PC-3 (cell line): ENCODE measurements at places on chromosomes 1 and 21.

GRCh38 chr1:161921491-161921890 lies 102.2 kb downstream of the OLFML2B start:
- no peak for DNase-seq

DNA sequence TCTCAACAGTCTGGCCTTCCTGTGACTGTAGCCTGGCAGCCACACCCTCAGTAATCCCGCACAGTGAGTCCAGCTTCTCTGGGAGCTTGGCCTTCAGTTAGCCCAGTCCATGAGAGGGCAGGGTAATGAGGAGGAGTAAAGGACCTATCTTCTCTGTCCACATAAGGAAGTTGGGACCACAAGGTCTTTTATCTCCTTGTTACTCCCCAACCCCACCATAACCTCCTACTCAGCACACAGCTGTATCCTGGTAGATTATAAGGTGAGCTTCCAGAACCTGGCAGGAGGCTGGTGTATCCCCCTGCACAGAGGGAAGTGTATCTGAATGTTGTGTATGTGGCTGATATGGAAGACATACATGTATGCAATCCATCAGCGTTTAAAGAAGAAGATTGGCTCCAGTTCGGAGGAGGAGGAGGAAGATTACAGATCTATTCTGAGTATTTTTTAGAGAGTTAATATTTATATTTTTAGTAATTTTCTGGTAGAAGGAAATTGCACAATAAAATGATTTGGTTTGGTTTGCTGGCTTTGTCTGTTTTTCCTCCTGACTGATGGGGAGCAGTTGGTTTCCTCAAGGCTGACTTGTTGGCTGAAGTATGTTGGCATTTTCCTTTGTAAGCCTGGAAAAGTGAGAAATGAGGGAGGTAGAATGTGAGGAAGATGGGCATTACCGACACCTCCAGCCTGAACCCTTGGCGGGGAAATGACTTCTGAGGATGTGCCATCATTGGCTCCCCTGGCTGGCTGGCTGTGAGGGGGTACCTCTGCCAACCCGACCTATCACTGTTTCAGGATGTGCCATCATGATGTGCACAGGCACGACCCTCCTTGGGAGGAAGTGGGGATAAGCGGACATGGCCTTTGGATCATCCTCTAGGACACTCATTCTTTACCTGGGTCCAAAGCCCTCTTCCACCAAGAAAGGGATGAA lies 5.0 kb downstream of the C1orf226 start:
- no peak for DNase-seq

GRCh38 chr1:203346060-203346768 lies 4.7 kb downstream of the FMOD start:
- DNase-seq: no peak

GRCh38 chr1:221089273-221089672 lies 210.0 kb downstream of the HLX start:
- peak; percentile 89 for DNase-seq

GRCh38 chr1:20483833-20484518 lies 2.0 kb downstream of the CAMK2N1 start:
- DNase-seq: peak; percentile 28

DNA sequence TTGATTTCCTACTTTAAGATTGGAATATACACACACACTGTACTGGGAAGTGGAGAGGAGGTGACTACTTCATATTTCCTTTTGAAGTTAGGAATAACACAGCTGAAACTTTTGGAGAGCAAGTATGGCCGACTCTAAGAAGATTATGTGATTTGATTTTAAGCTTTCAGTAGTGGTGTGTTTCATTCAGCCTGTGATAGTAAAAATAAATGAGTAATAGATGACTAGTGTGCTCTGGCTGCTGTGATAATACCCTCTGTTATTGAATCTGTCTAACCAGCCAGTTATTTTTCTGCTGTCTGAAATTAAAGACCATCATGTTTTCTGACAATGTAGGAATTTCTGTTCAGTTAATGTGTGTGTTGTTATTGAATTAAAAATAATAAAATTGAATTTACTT lies 48.3 kb downstream of the CTTNBP2NL start:
- DNase-seq: peak; percentile 44

DNA sequence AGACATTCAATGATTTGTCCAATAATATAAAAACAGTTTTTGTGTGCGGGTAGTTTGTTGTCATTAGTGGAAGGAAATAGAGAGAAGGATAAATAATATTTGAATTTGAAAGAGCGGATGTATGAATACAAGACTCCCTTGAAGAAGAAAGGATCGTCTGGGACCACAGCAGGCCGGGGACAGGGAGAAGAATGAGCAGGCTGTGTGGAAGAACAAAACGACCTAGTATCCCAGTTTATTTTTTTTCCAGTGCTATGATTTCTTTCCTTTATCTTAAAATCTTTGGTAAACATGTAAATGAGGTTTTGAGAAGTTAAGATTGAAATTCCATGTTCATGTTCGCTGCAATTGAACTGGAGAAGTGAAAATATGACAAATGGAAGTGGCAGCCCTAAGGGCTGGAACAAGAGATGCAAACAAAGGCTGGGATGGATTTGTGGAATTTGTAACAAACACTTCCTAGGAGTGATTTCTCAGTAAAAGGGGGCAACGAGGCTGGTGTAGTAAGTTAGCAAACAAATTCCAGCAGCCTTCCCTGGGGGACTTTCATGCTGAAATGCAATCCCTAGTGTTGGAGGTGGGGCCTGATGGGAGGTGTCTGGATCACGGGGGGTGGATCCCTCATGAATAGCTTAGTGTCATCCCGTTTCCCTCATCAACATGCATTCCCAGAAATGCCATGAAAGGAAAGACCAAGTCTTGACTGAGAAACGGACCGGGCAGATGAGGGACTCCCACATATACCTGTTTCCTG lies 10.2 kb upstream of the IFI16 start:
- peak; percentile 27 for DNase-seq

GRCh38 chr1:1799716-1800115 lies 21.4 kb upstream of the NADK start:
- no peak for DNase-seq

GRCh38 chr1:108141621-108142020 lies 58.5 kb downstream of the SLC25A24 start:
- peak; percentile 89 for DNase-seq

GRCh38 chr1:91402023-91402422 lies 2.6 kb downstream of the HFM1 start:
- DNase-seq: peak; percentile 55

DNA sequence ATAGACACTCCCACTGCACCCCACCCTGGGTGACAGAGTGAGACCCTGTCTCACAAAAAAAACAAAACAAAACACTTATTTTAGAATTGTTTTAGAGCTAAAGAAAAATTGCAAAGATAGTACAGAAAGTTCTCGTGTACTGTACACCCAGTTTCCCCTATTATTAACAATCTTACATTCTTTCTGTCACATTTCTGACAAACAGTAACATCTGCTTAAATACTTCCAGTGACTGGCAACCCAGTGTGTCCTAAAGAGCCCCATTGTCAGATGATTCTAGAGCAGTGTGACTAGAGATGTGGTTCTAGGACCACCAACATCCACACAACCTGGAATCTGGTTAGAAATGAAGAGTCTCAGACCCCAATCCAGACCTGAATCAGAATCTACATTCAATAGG lies 90.5 kb downstream of the LEPR start:
- no peak for DNase-seq

DNA sequence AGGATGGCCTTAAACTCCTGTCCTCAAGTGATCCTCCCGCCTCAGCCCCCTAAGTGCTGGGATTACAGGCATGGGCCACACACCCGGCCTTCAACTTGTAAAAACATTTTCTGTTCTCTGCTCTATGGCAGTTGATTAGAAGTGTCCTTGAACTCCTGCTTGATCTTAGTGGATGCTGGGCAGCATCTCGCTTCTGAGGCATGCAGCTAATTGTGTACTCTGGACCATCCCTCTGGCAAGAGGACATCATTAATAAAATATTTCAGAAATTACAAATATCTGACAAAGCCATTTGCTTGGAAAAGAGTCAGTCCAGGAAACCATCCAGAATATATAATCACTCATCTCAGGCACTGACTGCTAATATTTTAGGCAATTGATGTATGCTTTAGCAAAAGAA lies 8.1 kb downstream of the NGF start:
- DNase-seq: peak; percentile 29

- no peak for DNase-seq
Measured at GRCh38 chr1:162300057-162300917, 76.4 kb downstream of the SPATA46 start.

- DNase-seq: no peak
Measured at GRCh38 chr1:54273092-54273794, 73.3 kb downstream of the MRPL37 start.

DNA sequence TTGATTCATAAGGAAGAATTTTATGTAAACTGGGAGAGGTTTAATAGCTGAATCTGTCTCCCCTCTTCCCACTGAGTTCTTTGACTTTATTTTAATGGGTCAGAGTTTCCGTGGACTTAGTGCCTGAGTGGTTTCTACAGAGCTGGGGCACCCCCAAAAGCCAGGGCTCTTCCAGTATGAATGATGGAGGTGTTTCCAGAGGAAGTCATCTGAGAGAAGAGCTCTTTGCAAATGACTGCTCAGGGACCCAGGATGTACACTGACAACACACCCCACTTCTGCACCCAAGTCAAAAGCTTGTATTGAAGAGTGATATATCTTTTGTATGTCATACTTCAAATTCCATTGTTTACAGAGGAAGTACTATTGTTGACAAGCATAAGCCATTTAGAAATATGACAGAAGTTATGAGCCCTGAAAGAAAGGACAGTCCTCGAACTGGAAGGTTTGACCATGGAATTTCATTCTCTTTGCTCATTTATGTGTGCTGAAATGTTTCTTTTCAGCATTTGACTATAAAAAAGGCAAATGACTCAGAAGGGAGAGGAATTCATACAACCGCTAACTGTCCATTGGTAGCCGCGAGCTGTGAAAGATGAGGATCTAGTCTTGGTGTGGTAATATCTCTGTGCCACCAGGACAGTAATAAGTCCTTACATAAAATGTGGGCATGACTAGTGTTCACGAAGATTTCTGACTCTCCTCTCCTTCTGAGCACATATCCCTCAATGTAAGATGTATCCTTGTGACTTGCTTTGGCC lies 25.4 kb upstream of the LMX1A start:
- DNase-seq: peak; percentile 9

DNA sequence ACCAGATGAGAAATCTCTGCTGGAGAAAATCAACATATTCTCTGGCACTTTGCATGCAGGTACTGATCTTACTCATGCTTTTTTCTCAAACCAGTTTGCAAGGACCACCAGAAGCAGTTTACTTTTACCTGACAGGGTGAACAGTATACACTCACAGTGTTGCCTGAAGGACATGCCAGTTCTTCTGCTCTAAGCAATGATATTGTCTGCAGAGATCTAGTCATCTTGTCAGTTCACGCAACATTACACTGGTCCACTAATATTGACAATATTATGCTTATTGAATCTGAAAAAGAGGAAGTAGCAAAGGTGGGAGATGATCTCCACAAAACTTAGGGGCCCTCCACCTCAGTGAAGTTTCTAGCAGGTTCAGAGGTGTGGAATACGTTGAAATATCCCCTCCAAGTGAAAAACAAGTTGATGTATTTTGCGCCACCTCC lies 3.8 kb upstream of the S100B start:
- no peak for DNase-seq

GRCh38 chr1:239049571-239049970 lies 336.8 kb upstream of the CHRM3 start:
- DNase-seq: no peak

GRCh38 chr1:118395430-118395991 lies 210.5 kb upstream of the SPAG17 start:
- DNase-seq: no peak

DNA sequence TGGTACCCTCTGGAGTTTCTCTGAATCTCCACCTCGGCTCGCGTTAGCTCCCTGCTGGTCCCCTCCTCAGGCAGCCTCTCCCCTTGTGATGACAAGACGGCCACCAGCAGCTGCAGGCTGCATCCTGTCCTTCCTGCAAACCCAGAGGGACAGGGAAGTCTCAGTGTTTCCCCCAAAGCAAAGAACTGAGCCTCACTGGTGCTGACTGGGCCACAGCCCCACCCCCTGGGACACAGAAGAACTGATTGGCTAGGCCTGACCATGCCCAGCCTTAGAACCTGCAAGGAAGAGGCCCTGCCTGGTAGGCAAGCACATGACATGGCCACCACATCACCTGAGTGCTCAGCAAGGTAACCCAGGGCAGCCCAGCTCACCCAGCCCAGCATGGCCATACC lies 34.6 kb downstream of the TMEM51 start:
- no peak for DNase-seq

GRCh38 chr1:164912290-164912689 lies 353.3 kb downstream of the PBX1 start:
- DNase-seq: no peak

DNA sequence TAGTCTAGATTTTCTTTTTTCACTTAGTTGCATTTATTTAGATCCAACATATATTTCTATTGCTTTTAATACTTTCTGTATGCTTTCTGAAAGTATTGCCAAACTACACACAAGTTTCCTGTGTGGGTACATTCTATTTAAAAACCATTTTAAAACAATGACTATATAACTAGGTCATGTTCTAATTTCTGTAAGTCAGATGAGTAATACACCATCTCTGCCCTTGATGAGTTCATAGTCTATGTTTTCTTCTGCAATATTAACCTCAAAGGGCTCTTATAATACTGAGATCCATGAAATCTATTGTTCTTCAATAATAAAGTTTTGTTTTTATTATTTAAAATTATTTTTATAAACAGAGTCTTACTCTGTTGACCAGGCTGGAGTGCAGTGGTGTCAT lies 68.3 kb downstream of the RNASEL start:
- DNase-seq: no peak

DNA sequence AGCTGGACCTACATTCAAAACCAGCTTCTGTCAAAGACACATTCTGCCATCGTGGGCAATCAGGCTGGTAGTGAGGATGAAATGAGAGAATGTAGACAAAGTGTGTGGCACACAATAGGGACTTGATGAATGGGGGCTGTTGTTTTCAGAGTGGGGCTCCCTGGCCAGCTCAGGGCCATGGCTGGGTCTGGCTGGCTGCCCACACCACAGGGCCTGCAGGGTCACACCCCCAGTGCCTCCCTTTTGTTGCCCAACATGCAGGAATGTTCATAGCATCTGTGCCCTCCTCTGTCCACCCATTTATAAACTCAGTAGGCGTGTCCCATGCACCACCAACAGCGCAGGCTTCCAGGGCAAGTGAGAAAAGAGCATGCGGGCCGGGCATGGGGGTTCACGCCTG lies 20.8 kb upstream of the ECE1 start:
- DNase-seq: no peak

- no peak for DNase-seq
Measured at GRCh38 chr1:31000301-31000700, 65.2 kb downstream of the PUM1 start.

GRCh38 chr21:46171996-46172862 lies 12.0 kb downstream of the SPATC1L start:
- DNase-seq: no peak

- DNase-seq: no peak
Measured at GRCh38 chr21:45414396-45415187, 9.6 kb downstream of the COL18A1 start.

GRCh38 chr1:182071924-182072323 lies 10.4 kb upstream of the ZNF648 start:
- DNase-seq: no peak

GRCh38 chr1:10299151-10299550 lies 88.8 kb downstream of the KIF1B start:
- no peak for DNase-seq
